Activated CD8-positive, alpha-beta T cell treated with anti-CD3 and anti-CD28 coated beads for 36 hours (primary cell): ENCODE measurements at places on chromosomes 12 and 14.

DNA sequence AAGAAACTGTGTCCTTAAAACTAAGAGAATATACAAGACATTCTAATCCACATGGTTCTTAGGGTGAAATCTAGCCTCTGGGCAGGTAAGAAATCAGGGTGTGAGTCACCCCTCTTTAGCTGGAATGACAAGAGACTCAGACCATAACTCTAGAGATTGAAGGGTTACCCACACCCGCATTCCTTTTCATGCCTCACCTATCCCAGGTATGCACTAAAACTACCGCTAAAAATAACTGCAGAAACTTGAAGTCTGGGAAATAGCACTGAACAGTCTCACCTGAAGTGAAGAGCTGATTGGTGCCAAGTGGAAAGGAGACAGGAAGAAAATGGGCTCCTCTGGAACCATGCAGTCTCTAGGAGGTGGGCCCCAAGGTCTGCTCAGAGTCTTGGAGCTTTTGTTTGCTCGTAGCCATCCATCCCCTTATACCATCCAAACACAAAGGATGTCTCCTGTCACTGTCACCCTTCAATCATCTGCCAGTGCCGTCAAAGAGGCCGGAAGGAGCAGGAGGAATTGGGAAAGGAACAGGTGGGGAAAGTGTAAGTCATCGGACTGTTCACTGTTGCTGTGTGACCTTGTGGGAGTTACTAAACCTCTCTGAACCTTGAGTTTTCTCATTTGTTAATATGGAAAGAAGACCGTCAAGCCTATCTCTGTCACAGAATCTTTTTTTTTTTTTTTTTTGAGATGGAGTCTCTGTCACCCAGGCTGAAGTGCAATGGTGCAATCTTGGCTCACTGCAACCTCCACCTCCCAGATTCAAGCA lies 22.4 kb downstream of the DDX47 start:
- H3K4me3 ChIP-seq: no peak overlapping the region
- no peak for DNase-seq
- H3K27me3 ChIP-seq: no peaks in the 10 kb centered on the region
- peak overlapping the region; percentile 48 for H3K27ac ChIP-seq

GRCh38 chr14:69312608-69313007 lies 52.6 kb downstream of the GALNT16 start:
- H3K4me1 ChIP-seq: no peaks in the 10 kb centered on the region
- H3K36me3 ChIP-seq: no peaks in the 10 kb centered on the region
- no peak overlapping the region for H3K27ac ChIP-seq
- no peak overlapping the region for H3K4me3 ChIP-seq
- peaks cover 7% of the 10 kb centered on the region for H3K27me3 ChIP-seq

- H3K4me3 ChIP-seq: no peak overlapping the region
- H3K27me3 ChIP-seq: no peaks in the 10 kb centered on the region
- H3K4me1 ChIP-seq: peaks cover 29% of the 10 kb centered on the region
- no peaks in the 10 kb centered on the region for H3K36me3 ChIP-seq
- H3K27ac ChIP-seq: no peak overlapping the region
Observed at GRCh38 chr12:64598831-64599230, 11.5 kb upstream of the RASSF3 start.

- peaks cover 68% of the 10 kb centered on the region for H3K4me1 ChIP-seq
- no peak for DNase-seq
Observed at GRCh38 chr12:9699898-9700605, 30.5 kb downstream of the CLEC2D start.

- H3K4me1 ChIP-seq: no peaks in the 10 kb centered on the region
- H3K27me3 ChIP-seq: no peaks in the 10 kb centered on the region
- no peak for DNase-seq
Observed at GRCh38 chr12:91040096-91040755, 17.6 kb downstream of the KERA start.
